Osteocyte (in vitro differentiated cells): ENCODE measurements at places on chromosomes 7 and 10. TPM values are rescaled to one million over a fixed set of nuclear protein-coding genes. Genes with fewer than 3 reads are reported as not detected.

Gene DEPP1
- 10.3 and 10.4 TPM in 2 replicates for total RNA-seq

Gene H2BK1
- total RNA-seq, result 1.1 TPM in 1 of 2 replicates, not detected in the other

Gene OR2A42
- 0.08 and 0.18 TPM in 2 replicates for total RNA-seq

Gene UNC5B
- total RNA-seq, result 13.0 and 13.1 TPM in 2 replicates

Gene SPDYE11
- total RNA-seq, result not detected in 2 replicates

Gene PAPSS2
- total RNA-seq, result 18.5 and 21.9 TPM in 2 replicates

Gene VIM
- total RNA-seq, result 2,114 and 2,178 TPM in 2 replicates
